Sigmoid colon (tissue), 7 donors: ENCODE measurements at places on chromosomes 1 and 21. TPM values are rescaled to one million over a fixed set of nuclear protein-coding genes. Genes with fewer than 3 reads are reported as not detected.
A peak's percentile ranks its signal among the peaks of the same experiment; 100 is the strongest.

DNA sequence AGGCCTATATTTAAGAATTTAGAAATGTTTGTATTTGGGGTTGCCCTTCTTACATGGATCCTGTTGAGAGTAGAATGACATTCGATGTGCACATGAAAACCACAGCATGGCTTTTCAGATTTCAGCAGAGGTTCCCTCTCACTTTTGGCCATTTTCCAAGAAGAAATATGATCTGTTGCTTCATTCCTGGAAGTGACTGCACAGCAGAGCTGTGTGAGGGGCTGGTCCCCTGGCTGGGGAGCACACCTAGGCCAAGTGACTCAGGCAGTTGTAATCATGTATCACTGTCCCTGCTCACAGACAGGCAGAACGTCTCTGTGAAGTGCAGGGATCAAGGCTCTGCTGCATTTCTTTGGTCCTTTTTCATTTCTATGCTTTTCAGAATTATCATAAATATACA lies 32.3 kb downstream of the AGT start:
- H3K27me3 ChIP-seq = no peaks in the 10 kb centered on the region
- no peak for DNase-seq
- H3K36me3 ChIP-seq = peaks cover 70% of the 10 kb centered on the region
- no peaks in the 10 kb centered on the region for H3K4me1 ChIP-seq
- H3K4me3 ChIP-seq = no peak overlapping the region

DNA sequence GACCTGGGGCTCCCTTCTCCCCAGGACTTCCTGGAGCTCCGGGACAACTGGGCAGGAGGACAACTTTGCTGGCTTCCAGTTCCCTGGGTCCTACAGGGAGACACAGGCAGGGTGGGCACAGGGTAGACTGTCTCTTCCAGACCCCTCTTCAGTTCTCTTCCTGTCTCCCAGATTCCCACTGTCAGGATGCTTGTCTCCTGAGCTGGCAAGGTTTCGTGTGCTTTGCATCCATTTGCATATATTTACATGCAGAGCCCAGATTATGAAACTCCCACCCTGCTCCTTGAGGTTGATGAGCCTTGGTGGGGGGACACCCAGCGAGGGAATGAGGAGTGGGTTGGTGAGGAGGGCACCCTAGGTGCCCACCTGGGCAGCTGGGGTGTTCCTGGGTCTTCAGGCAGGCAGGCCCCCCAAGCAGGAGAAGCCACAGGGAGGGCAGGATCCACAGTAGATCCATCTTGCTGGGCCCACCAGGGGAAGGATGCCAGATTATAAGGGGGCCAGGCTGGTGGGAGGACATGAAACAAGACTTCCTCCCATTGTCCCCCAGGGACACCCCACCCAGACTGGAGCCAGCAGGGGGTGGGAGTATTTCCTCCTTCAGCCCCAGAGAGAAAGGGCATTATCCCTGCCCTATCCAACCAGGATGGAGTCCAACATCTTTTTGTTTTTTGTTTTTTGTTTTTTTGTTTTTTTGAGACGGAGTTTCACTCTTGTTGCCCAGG lies at the start of gene FCN3:
FCN3 (minus strand) TSS at position 463 of the 725 bp plus-strand sequence; CDS start at position 457, 6 bp downstream.
- no peaks in the 10 kb centered on the region for H3K36me3 ChIP-seq
- no peaks in the 10 kb centered on the region for H3K4me1 ChIP-seq
- no peak for DNase-seq
- no peaks in the 10 kb centered on the region for H3K27me3 ChIP-seq
- H3K27ac ChIP-seq = no peak within 1 kb of the TSS

DNA sequence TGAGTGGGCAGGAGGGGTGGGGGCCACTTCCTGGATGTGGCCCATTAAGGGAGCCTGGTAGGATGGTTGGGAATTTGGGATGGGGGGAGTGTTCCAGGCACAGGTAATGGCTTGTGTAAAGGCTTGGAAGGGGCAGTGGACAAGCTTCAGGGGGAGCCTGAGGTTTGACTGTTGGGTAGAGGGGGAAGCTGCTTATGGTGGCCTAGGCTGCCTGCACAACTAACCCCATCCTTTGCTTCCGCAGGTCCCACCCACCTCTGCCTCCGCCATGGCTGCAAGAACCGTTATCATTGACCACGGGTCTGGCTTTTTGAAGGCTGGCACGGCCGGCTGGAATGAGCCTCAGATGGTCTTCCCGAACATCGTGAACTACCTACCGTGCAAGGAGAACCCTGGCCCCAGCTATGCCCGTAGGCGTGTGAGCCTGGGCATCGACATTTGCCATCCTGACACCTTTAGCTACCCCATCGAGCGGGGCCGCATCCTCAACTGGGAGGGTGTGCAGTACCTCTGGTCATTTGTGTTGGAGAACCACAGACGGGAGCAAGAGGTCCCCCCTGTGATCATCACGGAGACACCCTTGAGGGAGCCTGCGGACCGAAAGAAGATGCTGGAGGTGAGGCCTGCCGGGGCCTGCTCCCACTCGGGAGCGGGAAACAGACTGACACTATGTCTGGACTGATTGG lies 67.8 kb downstream of the ACTL8 start:
- DNase-seq = no peak
- no peaks in the 10 kb centered on the region for H3K4me1 ChIP-seq
- H3K27me3 ChIP-seq = no peaks in the 10 kb centered on the region
- H3K27ac ChIP-seq = no peak overlapping the region
- no peaks in the 10 kb centered on the region for H3K36me3 ChIP-seq

DNA sequence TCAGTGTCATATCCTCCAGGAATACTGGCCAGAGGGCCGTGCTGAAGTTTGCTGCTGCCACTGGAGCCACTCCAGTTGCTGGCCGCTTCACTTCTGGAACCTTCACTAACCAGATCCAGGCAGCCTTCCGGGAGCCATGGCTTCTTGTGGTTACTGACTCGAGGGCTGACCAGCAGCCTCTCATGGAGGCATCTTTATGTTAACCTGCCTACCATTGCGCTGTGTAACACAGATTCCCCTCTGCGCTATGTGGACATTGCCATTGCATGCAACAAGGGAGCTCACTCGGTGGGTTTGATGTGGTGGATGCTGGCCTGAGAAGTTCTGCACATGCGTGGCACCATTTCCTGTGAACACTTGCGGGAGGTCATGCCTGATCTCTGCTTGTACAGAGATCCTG lies 24.8 kb downstream of the MTR start:
- H3K36me3 ChIP-seq = peaks cover 65% of the 10 kb centered on the region
- no peaks in the 10 kb centered on the region for H3K27me3 ChIP-seq
- H3K4me1 ChIP-seq = no peaks in the 10 kb centered on the region
- DNase-seq = no peak

GRCh38 chr1:181189691-181190363 lies 101.3 kb downstream of the IER5 start:
- H3K4me1 ChIP-seq = peaks cover 8% of the 10 kb centered on the region
- H3K4me3 ChIP-seq = peak overlapping the region; percentile 31
- H3K36me3 ChIP-seq = no peaks in the 10 kb centered on the region
- DNase-seq = no peak
- H3K27me3 ChIP-seq = no peaks in the 10 kb centered on the region
- H3K27ac ChIP-seq = no peak overlapping the region

- H3K27me3 ChIP-seq = no peaks in the 10 kb centered on the region
- peaks cover 10% of the 10 kb centered on the region for H3K36me3 ChIP-seq
- H3K27ac ChIP-seq = no peak overlapping the region
- no peak for DNase-seq
- no peak overlapping the region for H3K4me3 ChIP-seq
These were observed 1.3 kb upstream of the GPATCH4 start for GRCh38 chr1:156602557-156602993.

- no peak for DNase-seq
- no peak overlapping the region for H3K4me3 ChIP-seq
- H3K36me3 ChIP-seq = no peaks in the 10 kb centered on the region
- no peak overlapping the region for H3K27ac ChIP-seq
- no peaks in the 10 kb centered on the region for H3K27me3 ChIP-seq
These were observed 61.4 kb upstream of the LRRN2 start for GRCh38 chr1:204746838-204747442.

- DNase-seq = no peak
- H3K4me3 ChIP-seq = no peak overlapping the region
- no peaks in the 10 kb centered on the region for H3K36me3 ChIP-seq
- no peaks in the 10 kb centered on the region for H3K27me3 ChIP-seq
These were observed 99.5 kb downstream of the RYR2 start for GRCh38 chr1:237141502-237141901.

GRCh38 chr1:204760757-204761156 lies 75.2 kb upstream of the LRRN2 start:
- peaks cover 11% of the 10 kb centered on the region for H3K4me1 ChIP-seq
- no peak overlapping the region for H3K4me3 ChIP-seq
- H3K27ac ChIP-seq = no peak overlapping the region
- no peaks in the 10 kb centered on the region for H3K27me3 ChIP-seq
- no peak for DNase-seq

- H3K27me3 ChIP-seq = no peaks in the 10 kb centered on the region
- no peaks in the 10 kb centered on the region for H3K36me3 ChIP-seq
- no peak overlapping the region for H3K4me3 ChIP-seq
- H3K27ac ChIP-seq = no peak overlapping the region
- DNase-seq = peak; percentile 66
These were observed 6.4 kb upstream of the GUCA2B start for GRCh38 chr1:42146626-42147320.

DNA sequence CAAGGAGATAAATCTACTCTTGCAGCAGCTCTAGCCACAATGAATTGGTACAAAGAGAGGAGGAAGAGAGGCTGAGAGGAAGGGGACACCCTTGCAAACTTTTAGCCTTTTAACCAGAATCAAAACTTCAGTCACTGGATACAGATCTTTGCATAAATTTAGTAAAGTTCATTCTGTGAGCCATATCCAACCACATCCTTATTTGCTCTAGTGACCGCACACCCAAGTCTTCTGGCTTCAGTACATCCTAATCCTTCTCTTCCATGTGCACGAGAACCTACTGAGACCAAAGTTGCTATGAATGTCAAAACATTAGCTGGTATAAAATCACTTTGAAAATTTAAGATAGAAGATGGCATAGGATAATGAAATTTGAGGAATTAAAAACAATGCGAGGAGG lies 21.9 kb upstream of the PLD5 start:
- DNase-seq = no peak
- no peak overlapping the region for H3K27ac ChIP-seq
- no peaks in the 10 kb centered on the region for H3K4me1 ChIP-seq
- H3K27me3 ChIP-seq = no peaks in the 10 kb centered on the region

DNA sequence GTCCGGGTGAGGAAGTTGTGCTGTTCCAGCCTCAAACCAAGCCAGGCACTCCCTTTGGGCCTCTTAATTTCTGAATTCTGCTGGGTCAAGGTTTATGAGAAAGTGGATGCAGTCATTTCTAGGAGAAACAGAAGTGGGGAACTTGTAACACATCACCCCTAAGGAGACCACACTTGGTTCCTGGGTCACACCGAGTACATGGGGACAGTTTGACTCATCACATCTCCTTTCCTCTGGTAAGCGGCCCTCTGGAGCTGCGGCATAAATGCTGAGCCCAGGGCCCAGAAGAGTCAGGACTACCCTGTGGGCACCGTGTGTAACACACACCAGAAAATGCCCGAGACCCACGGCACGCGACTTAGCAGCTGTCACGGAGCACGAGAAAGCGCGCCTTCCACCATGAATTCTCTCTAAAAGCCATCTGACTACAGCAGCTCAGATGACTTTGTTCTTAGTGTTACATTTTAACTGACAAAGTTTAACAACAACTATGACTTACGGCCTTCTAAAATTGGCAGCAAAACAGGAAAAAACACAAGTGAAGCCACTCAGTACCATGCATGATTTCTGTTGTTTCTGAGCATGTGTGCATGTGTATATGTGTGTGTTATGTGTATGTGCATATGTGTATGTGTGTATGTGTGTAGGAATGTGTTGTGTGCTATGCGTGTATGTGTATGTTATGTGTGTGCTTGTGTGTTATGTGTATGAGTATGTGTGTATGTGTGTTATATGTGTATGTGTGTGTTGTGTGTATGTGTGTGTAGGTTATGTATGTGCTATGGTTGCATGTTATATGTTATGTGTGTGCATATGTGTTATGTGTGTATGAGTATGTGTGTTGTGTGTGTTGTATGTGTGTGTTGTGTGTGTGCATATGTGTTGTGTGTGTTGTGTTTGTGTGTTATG lies 50.8 kb downstream of the TOMM20 start:
- no peaks in the 10 kb centered on the region for H3K36me3 ChIP-seq
- H3K4me3 ChIP-seq = no peak overlapping the region
- peak overlapping the region; percentile 78 for H3K27ac ChIP-seq
- DNase-seq = no peak

DNA sequence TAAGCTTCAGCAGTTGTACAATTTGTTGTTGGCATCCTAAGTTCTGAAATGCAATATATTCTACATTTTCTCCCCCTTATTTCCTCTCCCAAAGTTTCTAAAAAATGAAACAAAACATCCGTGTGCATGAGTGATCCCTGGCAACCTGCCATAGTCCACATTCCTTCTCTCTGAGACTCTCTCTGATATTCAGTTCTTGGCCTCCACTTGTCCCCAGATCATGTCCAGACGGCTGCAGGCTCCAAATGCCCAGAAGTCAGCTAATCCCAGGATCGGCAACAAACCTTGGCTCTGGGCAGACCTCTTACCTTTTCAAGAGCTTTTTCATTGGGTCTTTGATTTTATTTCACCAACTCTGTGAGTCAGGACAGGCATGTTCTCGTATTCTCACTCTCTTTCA lies 187.8 kb downstream of the ETS2 start:
- H3K36me3 ChIP-seq = no peaks in the 10 kb centered on the region
- no peak overlapping the region for H3K4me3 ChIP-seq
- H3K27ac ChIP-seq = no peak overlapping the region
- DNase-seq = peak; percentile 80

DNA sequence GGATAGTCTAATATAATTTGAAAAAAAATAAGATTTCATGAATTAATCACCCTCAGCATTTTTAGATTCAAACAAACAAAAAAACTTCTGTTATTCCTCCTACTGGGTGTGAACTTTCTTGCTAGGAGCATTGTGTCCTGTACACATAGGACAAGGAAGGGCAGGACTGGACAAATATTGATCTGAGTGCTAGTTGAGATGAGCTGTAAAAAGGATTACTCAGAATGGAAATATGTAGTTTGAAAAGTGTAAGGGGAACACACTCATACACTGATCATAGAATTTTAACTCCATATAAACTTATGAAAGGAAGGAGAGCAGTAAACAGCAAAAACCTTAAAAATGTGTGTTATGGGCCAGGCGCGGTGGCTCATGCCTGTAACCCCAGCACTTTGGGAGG lies 156.5 kb upstream of the ZNF648 start:
- H3K4me3 ChIP-seq = no peak overlapping the region
- no peaks in the 10 kb centered on the region for H3K36me3 ChIP-seq
- H3K27me3 ChIP-seq = no peaks in the 10 kb centered on the region
- no peak overlapping the region for H3K27ac ChIP-seq
- no peaks in the 10 kb centered on the region for H3K4me1 ChIP-seq

GRCh38 chr21:31374395-31374794 lies 30.3 kb upstream of the TIAM1 start:
- H3K4me3 ChIP-seq = no peak overlapping the region
- no peaks in the 10 kb centered on the region for H3K27me3 ChIP-seq
- no peaks in the 10 kb centered on the region for H3K4me1 ChIP-seq

- H3K27ac ChIP-seq = no peak overlapping the region
- H3K36me3 ChIP-seq = no peaks in the 10 kb centered on the region
- H3K4me3 ChIP-seq = no peak overlapping the region
- H3K4me1 ChIP-seq = no peaks in the 10 kb centered on the region
- no peaks in the 10 kb centered on the region for H3K27me3 ChIP-seq
- no peak for DNase-seq
These were observed 2.1 kb downstream of the IFI6 start for GRCh38 chr1:27669876-27670275.

GRCh38 chr1:114320586-114320985 lies 166.9 kb upstream of the SYT6 start:
- no peaks in the 10 kb centered on the region for H3K27me3 ChIP-seq
- no peak overlapping the region for H3K27ac ChIP-seq
- no peaks in the 10 kb centered on the region for H3K4me1 ChIP-seq
- no peaks in the 10 kb centered on the region for H3K36me3 ChIP-seq

Gene DCAF8
- total RNA-seq = 184 TPM

Gene ATAD3B
- total RNA-seq = 14.6 TPM

Gene FAM3B
- total RNA-seq = not detected

Gene ACTN2
- 1.6 TPM for total RNA-seq
